ENCODE measurements at places on chromosomes 1 and 21. TPM values are rescaled to one million over a fixed set of nuclear protein-coding genes. Genes with fewer than 3 reads are reported as not detected.
A peak's percentile ranks its signal among the peaks of the same experiment; 100 is the strongest.

GRCh38 chr1:119885903-119886783 lies 10.2 kb downstream of the ADAM30 start:
- peak; percentile 70 for DNase-seq

DNA sequence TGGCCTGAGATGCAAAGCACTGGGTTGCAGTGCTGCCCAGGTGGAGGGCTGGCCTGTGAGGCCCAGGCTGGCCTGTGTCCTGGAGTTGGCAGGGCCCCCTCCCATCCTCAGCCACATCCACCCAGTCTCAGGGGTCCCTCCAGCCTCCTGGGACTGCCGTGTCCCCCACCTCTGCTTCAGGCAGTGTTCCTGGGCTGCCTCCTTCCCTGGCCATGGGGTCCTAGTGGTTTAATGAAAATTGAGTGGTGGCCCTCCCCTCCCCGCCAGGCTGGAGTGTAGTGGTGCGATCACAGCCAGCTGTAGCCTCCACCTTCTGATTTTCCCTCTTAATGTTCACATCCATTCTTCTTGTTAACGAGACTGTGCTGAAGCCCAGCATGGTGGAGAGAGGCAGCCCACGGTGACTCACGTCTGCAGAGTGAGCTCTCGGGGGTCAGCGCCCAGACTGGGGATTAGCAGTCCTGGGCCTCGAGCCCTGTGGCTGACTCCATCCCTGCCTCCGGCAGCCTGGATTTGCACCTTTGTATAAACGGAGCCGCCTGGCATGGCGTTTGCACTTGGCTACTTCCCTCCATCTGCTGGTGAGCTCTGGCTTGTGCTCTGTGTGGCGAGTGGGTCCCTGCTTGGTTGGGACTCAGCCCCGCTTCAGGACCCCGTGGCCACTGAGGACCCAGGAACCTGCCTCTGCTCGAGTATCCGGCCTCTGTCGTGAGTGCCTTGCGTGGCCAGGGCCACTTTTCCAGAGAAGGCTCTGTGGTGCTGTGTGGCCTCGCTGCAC lies 6.9 kb downstream of the MIB2 start:
- peak; percentile 37 for DNase-seq

GRCh38 chr21:37788503-37788902 lies 127.8 kb downstream of the KCNJ6 start:
- DNase-seq = no peak

The FNDC5 gene
- total RNA-seq = 156 TPM

- peak; percentile 88 for DNase-seq
Observed at GRCh38 chr1:23743287-23744152, at the start of gene ELOA. TSS of gene ELOA (plus strand) at chr1:23743471. CDS start at chr1:23743504, 33 bp downstream.

The EXTL1 gene
- 15.8 TPM for total RNA-seq

GRCh38 chr1:16122916-16123315 lies 33.0 kb downstream of the EPHA2 start:
- peak; percentile 25 for DNase-seq

DNA sequence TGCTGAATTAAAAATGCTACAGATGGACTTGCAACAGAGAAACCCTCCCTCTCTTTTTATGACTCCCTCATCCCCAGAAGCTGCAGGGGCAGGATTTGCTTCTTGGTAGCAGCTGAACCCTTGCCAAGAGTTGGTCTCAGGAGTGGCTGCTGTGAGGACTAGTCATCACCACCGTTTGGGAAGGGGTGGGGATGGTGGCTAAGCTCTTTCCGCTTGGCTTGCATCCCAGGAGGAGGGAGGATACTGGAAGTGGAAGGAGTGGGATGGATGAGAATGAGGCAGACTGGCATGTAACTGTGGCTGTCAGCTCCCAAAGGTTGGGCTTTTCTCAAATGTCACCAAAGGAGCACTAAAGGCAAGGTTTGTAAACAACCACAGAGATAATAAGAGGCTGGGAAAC lies 50.8 kb upstream of the COL24A1 start:
- no peak for DNase-seq

DNA sequence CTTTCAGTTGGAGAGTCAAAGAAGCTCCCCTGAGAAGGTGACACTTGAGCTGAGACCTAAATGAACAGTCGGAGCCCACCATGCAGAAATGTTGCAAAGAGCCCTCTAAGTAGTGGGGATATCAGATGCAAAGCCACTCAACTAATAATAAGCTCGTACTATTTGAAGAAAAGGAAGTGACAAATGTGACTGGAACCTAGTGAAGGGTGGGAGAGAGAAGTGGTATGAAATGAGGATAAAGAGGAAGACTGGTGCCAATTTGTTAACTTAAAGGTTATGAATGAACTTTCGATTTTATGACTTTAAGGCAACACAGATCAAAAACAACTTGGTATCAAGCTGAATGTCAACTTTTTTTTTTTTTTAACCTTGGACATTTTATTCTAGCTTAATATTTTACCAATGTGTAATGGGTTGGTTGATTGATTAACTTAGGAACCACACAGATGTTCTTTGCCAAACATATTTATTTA lies 14.7 kb downstream of the LYPLAL1 start:
- no peak for DNase-seq

- peak; percentile 55 for DNase-seq
Observed at GRCh38 chr1:42784946-42785693, at the start of gene TMEM269. TSS of gene TMEM269 (plus strand) at chr1:42784991. CDS start at chr1:42789894, 4,903 bp downstream.

DNA sequence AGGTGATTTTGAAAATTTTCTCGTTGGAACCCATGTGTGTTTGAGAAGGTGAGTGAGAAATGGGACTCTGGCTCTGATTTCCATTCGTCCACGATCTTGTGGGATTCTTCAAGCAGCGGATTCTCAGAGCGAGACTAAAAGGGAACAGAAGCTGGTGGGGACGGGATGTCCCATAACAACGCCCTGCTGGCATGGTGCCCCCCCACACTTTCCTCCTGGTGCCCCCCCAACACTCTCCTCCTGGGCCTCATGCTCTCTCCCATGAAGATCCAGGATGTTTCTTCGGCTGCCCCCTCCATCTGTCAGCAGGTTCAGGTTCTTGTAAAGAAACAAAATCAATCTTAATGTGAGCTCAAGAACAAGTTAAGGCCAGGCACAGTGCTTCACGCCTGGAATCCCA lies 29.1 kb downstream of the PRDM15 start:
- DNase-seq = no peak

GRCh38 chr1:213244664-213245091 lies 193.6 kb downstream of the RPS6KC1 start:
- no peak for DNase-seq

- peak; percentile 72 for DNase-seq
Observed at GRCh38 chr1:10744654-10745238, 51.7 kb downstream of the CASZ1 start.

The SPRR1A gene
- not detected for total RNA-seq

- DNase-seq = peak; percentile 33
Observed at GRCh38 chr1:100461222-100461621, 76.7 kb upstream of the GPR88 start.

- no peak for DNase-seq
Observed at GRCh38 chr21:20882462-20883407, 115.5 kb upstream of the NCAM2 start.

GRCh38 chr1:33418811-33419210 lies 12.1 kb downstream of the PHC2 start:
- no peak for DNase-seq

- DNase-seq = peak; percentile 35
Observed at GRCh38 chr1:2209400-2210083, 15.0 kb upstream of the FAAP20 start.

DNA sequence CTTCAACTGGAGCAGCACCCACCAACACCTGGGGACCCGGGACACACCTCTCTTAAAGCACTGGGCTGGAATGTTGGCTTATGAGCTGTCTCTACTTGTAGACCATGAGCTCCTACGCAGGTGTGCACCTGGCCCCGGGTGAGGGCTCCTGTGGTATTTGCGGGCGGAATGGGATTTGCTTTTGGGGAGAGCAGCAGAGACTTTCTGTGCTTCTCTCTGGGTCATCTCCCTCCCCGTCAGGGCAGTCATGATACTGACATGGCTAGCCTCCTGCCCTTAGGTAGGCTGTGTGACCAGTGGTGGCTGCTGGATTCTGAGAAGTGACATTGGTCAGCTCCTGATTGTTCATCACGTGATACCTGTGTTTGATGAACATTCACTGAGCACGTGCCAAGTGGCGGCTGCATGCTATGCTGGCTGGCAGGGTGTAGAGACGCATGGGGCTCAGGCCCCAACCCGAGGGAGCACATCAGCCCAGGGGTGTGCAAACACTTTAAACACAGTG lies 9.0 kb upstream of the ZBTB21 start:
- DNase-seq = no peak

GRCh38 chr21:37381883-37382585 lies 15.5 kb downstream of the DYRK1A start:
- DNase-seq = no peak

GRCh38 chr21:38712071-38712470 lies 93.7 kb upstream of the ETS2 start:
- no peak for DNase-seq

DNA sequence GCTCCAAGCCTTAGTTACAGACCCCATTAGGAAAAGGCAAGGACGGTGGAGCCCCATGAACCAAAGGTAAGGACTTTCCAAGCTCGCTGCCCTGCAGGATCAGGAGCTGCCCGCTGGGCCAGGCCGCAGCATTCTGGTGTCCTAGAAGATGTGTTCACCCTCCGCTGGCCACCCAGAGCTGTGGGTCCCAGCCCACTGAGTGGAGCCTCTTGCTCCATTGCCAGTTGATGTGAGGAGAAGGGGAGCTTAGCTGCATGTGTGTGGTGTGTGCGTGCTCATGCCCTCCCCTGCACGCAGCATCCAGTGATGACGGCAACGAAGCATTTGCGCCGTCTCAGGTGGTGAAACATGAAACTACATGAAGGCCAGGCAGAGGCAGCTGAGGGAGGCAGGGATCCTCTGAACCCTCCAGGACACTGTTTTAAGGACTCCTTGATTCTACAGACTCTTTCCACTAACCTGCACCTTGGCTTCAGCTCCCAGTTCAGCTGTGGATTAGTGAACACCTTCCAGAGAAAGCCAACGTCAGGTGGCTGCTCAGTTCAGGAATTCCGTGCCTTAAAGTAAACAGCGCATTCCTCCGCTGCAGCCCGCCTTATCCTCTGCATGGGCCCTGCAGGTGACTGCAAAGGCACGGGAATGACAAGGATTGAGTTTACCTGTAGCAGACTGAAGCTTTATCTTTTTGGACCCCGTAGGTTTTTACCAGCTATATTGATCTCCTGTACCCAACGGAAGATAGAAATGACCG lies 48.7 kb downstream of the SMYD2 start:
- no peak for DNase-seq

The INKA2 gene
- total RNA-seq = 23.1 TPM
